ENCODE measurements at places on chromosomes 7 and 10.

DNA sequence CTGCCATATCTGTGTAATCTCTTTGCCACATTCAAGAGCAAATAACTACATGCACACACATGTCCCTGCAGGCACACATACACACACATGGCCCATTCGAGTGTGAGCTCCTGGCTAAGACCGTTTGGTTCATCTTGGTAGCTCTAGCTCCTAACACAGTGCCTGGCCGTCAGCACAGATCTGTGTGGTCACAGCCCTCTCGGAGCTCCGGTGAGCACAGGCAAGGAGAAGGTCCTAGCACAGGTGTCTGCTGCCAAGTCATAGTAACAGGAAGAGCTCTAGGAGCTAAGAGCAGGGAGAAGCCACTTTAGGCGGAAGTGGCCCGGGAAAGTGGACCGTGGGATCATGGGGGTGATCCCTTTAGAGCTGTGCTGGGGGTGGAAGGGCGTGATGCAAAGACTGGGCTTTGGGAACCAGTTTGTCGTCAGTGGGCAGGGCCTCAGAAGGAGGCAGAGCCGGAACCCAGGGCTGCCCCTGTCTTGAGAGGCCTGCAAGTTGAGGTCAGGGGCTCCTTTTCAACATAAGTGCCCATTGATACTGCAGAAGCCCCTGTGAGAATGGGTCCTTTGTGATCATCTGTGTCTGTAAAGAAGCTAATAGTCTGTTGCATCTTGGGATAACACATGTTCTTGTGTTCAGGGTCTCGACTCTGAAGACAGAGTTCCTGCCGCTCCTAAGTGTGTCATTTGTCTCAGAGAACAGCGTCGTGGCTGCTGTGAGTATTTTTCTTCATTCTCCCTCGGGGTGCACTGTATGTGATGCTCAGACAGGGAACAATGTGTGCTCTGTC, 16.6 kb upstream of the ARPC1B start:
- no peak for DNase-seq

DNA sequence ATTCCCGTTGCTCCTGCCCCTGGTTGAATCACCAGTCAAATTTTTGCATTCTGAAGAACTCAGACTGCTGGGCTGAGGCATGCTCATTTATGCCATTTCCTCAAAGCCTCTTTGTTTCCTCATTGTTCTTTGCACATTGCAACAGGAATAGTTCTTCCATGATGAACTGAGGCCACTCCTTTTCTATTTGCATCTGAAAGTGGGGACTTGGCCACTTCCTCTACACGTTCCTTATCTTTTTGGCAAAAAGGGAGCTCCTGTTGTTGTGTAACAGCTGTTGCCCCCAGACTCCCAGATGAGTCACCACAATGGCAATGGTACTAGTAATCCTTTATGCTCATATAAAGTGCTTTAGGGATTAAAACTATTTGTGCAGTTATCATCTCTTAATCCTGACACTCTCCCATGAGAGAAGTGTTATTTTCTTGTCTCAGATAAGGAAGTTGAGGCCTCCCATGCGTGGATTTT, 20.1 kb upstream of the ITPRID1 start:
- no peak for DNase-seq

GRCh38 chr10:51763746-51764145, 64.4 kb upstream of the CSTF2T start:
- DNase-seq: no peak

GRCh38 chr7:136997735-136998134, 129.3 kb downstream of the CHRM2 start:
- DNase-seq: no peak

GRCh38 chr7:22356701-22357310, at the start of gene RAPGEF5:
Gene RAPGEF5, minus strand, starts transcription at chr7:22357154. Its CDS starts 94 bp downstream, at chr7:22357060.
- peak; percentile 59 for DNase-seq

DNA sequence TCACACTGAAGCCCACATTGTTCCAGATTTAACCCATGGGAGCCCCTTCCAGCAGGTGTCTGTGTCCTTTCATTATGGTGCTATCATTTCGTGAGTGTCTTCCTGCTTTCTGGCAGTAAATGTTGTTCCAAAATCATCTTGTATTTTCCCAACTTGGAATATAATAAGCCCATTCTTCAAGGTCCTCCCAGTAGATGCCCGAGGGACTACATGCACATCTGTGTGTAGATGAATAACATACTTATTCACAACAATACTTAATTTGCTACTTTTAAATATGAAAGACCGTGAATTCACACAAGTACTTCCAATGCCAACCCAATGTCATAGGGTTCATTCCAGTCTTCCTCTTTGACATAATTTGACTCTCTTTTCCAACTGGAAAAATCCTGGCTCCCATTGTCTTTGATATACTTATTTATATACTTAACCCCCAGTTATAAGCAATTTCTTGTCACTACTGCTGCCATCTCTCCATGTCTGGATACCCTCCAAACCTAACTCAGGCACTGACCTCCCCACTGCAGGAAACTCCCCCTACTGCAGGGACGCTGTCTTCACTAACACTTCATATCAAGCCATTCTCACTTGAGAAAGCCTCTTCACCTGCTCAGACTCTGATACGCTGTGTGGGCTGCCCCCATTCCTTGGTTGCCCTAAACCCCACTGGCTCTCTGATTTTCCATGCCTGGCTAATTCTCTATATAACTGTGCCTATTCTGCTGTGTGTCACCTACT, 1119.2 kb downstream of the CNTNAP2 start:
- DNase-seq: no peak

DNA sequence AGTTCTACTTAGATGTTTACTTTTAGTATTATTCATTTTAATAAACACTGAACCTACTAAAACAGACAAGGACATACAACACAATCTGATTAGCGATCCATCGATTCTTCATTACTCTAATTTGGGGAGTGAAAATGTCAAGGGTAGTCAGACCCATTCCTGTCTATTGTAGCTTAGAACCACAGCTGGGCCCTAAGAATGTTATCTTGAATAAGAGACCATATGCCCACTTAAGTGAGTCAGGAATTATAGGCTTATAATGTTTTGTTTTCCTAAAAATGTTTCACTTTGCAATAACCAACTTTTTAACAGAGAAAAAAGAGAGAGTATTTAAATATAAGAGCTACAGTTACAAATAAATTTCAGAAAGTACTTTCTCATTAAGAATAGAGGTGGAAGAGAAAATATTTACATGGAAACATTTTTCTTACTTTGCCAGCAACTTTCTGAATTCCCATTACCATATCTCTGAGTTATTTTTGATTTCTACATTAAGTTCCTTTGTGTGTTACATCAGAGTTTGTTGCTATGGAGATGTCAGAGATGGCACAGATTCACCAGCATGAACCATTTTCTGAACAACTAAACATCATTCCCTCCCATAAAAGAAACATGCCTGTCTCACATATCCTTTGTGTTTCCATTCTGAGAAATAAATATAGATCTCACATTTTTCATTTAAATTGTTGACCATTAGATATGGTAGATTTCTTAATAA, 75.4 kb upstream of the SLC13A1 start:
- DNase-seq: no peak

- DNase-seq: no peak
These were observed 189.9 kb downstream of the PPP1R9A start for GRCh38 chr7:95097291-95097690.

DNA sequence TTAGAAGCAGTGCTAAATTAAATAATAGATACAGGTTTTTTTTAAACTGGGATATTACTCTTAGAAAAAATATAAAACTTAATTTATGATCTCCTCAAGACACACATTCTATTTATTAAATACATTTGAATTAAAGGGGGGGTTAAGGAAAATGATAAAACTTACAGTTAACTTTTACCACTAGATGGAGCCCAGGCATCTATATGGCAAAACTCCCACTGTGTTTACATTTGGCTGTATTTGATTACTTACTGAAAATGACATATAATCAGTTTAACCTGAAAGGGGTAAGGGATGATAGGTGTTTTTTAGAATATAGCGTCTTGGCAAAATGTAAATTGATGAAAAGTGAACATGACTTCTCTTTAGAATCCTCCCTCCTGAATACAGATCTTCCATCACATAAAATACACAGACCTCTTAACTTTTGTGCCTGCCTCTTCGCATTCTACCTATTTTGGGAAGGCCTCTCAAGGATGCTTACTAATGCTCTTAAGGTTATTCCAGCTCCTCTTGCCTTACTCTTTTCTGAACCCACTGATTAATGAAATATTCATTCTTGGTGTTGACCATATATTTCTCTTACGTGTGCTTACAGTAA, 235.7 kb downstream of the AGMO start:
- DNase-seq: peak; percentile 10

GRCh38 chr10:28963539-28964221, 286.4 kb downstream of the BAMBI start:
- DNase-seq: no peak

DNA sequence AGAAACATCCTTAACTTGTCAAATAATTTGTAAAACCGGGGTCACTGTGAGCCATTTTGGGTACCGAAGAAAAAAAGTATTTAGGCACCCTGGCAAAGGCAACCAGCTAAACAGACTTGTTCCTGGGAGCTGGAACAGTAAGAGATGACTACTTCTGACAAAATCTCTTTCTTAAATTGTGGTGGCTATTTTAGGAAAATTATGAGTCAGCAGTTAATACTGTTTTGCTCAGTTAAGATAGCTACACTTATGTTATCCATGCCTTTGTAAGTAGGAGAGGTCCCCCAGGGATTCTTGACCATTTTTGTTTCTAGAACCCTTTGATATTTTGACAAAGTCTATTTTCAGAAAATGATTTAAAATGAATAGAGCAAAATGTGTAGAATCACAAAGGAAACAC, 68.7 kb downstream of the TAX1BP1 start:
- no peak for DNase-seq
